ENCODE measurements at places on chromosomes 7 and 10. TPM values are rescaled to one million over a fixed set of nuclear protein-coding genes. Genes with fewer than 3 reads are reported as not detected.

- DNase-seq, result no peak
Measured at GRCh38 chr10:133090654-133091053, 2.9 kb downstream of the ADGRA1 start.

- DNase-seq, result no peak
Measured at GRCh38 chr10:93364966-93365365, 117.2 kb downstream of the MYOF start.

DNA sequence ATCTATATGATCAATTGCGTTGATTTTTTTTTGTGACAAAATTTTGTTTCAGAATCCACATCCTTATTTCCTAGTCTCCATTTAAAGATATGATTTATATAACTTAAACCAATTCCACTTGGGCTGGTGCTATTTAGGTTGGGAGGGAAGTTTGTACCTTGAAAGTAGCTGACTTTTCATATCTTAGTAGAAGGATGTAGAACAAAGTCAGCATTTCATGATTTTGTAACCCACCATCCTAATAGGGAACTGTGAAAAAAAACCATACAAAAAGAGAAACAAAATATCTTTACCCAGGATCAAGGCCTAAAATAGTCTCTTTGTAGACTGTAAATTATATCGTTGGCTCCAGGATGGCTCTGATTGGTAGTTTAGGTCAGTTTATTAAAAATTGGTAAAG, 8.3 kb downstream of the HECTD2 start:
- no peak for DNase-seq

TCERG1L gene
- total RNA-seq, result not detected

DYDC1 gene
- total RNA-seq, result not detected

AGR2 gene
- not detected for total RNA-seq

HABP2 gene
- total RNA-seq, result not detected

DNA sequence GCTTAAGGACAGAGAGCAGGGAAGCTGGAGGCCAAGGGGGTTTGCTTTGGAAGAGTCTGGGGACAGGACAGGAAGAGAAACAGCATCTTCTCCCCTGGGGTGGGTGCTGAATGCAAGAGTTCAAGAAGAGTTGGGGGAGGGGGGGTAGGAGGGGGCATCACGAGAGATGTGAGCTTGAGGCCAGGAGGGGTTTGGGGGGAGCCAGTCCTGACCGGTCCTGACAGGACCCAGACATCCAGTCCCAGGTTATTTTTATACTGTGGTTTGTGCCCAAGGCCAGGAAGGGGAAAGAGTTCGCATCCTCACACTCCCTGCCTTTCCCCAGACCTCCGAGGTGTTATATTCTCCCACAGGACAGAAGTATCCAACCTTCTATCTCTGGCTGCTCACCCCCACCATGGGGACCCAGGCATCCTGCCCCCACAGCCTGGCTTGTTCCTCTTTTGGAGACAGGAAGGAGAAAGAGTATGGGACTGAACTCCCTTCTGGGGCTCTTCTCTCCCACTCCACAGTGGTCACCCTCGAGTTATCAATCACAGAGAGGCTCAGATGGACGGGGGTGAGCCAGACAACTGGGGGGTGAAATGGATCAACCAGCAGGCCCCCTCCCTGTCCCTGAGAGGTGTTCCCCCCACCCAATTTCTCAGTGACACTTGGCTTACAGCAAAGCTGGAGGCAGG, 2.8 kb downstream of the TSC22D4 start:
- no peak for DNase-seq

GRCh38 chr10:123357421-123357930, 203.3 kb downstream of the BUB3 start:
- no peak for DNase-seq

DNA sequence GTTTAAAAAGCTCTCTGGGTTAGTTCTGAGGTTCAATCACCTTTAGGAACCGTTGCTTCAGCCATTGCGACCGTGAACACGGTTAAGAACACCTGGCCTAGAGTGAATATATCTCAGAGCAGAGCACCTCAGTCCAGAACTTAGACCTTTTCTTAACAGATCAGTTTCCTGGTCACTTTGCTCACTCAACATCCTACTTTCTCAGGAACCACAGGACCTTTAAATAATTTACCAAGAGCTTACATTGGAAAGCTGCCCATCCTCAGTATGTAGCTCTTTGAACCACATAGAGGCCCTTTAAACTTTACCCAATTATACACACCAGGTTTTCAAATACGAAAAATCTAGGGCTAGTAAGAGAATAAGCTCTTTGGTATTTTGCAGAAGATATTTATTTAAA, 153.2 kb downstream of the NRBF2 start:
- DNase-seq, result no peak

RNF32 gene
- total RNA-seq, result 0.18 TPM

GRCh38 chr10:126009650-126010049, 113.3 kb downstream of the FANK1 start:
- DNase-seq, result no peak

DNA sequence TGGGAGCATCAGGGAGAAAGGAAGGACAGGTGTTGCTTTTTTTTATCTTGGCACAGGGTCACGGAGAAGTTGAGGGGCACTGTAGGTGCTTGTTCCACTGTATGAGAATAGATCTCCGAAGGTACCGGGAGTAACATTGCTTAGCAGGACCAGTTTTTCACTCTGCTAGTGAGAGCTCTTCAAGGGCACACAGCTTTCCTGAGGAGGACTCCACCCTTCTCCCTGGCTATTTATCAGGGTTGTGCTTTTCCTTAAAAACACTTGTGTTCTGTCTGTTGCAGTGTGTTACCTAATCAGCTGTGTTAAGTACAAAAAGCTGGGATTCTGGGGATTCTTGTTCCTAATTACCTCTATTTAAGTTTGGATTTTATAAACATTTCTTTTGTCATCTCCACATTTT, 160.5 kb downstream of the SND1 start:
- DNase-seq, result no peak

TMEM236 gene
- total RNA-seq, result not detected

OR2AE1 gene
- total RNA-seq, result not detected

DNA sequence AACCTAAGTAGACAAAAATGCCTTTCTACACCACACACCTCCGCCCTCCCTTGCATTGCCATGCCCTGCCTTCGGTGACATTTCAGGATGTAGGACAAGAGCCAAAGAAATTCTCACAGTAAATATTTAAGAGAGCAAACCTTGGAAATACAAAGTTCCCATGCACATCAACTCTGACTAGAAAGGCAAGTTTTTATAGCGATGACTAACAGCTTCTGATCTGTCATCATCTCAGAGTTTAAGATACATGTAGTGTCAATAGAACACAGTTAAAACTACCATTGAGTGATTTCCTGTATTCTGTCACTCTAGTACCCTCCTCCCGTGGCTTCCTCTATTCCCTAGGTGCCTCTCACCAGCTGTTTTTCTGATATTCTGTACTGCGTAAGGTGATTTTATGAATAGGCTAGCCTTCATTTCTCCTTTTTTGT, 20.7 kb downstream of the SLC16A9 start:
- no peak for DNase-seq

GRCh38 chr7:19090526-19090925, 26.9 kb downstream of the TWIST1 start:
- no peak for DNase-seq

CALCR gene
- total RNA-seq, result not detected
